ENCODE measurements at places on chromosomes 1 and 21.

DNA sequence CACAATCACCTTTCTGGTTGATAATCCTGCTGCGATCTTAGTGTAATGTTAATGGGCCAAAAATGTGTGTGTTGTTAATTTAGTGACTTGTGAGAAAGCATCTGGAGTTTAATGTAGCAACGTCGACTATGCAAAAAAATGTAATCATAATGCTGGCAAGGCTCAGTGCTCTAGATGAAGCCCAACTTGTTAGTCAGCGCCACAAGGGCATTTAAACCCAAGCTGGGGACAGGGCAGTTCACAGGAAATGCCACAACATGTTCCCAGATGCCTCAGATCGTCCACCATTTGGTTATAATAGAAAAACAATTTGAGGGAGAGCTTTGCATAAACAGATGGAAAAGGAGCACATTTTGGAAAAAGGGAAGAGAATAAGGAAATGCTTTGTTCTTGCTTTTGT, 585.4 kb upstream of the PLXNA2 start:
- DNase-seq = no peak

- DNase-seq = no peak
Observed at GRCh38 chr1:198933515-198934222, 294.8 kb downstream of the PTPRC start.

DNA sequence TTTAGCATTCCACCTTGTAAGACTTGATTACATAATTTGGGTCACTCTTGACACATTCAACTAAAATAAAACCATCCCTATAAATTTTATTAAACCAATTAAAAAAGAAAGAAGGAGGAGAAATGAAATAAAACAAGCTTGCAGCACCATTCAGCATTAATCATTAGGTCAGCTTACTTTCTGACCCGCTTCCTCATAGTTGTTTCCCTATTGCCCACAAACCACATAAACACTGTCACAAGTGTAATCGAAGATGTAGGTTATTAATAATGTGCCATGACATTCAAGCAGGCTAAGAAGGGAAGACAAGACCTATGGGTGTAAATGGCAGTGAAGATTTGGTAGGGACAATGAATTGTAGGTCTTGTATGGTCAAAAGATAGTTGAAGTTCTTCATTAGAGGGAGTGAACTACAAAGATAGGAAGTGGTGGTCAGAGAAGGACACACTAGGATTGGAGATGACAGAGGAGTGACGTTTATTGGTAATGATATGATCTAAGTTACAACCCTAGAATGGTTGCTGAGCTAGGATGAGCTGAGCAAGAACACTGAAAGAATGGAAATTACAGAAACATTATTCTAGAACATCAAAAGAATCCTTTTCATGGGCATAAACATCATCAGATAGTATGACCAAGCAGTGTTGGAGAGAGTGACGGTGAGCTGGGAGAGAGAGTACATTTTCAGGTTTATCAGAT, 231.5 kb downstream of the KCNT2 start:
- no peak for DNase-seq

DNA sequence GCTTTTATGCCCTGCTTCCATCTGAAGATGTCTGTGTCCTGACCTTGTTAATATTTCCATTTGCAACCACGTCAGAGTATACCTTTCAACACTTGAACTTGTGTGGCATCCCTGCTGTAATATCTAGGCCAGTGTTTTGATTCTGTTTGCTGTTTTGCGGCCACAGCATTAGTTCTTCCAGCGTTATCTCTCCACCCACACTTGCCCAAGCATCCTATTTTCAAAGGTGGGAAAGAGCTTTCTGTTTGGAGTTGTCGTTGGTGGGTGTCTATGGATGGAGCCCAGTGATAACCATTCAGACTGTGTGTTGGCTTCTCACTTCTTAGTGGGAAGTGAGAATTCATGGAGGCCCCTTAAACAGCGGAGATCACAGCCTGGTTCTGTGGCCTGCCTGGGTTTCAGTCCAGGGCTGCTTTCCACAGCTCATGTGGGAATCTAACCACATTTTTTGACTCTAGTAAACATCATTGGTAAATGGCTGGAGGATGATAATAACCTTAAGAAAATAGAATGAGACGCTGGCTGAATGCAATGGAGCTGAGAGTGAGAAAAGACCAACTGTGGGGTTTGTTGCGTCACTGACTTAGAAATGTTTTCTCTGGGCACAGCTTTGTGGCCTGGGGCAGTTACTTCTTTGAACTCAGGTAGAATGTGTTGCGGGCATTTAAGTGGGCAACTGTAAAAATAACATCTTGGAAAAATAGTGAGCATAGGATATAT, 7.6 kb downstream of the TENT5C start:
- DNase-seq = no peak

DNA sequence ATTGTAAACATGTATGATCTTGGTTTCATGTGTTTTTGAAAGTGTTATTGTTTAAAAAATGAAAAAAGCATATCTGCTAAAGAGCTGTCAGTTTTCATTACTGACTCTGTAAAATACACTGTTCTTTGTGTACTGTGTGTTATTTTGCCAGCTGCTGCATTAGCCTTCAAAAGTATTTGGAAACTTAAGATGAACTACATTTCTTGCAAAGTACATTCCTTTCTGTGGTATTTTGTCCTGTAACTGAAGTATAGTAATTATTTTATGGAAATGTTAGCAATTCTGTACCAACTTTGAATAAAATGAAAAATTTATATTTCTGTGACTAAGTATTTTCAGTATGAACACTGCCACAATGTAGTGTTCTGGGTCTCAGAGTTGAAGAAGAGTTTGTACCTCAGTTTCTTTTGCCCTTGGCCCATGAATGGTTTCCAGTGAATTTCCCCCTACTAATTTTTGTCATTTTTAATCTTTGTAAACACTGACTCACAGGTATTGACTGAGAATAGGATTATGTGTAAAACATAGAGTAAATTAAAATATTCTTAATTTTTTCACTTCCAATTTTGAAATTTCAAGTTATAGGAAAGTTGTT, 32.7 kb downstream of the MRPS6 start:
- DNase-seq = no peak

DNA sequence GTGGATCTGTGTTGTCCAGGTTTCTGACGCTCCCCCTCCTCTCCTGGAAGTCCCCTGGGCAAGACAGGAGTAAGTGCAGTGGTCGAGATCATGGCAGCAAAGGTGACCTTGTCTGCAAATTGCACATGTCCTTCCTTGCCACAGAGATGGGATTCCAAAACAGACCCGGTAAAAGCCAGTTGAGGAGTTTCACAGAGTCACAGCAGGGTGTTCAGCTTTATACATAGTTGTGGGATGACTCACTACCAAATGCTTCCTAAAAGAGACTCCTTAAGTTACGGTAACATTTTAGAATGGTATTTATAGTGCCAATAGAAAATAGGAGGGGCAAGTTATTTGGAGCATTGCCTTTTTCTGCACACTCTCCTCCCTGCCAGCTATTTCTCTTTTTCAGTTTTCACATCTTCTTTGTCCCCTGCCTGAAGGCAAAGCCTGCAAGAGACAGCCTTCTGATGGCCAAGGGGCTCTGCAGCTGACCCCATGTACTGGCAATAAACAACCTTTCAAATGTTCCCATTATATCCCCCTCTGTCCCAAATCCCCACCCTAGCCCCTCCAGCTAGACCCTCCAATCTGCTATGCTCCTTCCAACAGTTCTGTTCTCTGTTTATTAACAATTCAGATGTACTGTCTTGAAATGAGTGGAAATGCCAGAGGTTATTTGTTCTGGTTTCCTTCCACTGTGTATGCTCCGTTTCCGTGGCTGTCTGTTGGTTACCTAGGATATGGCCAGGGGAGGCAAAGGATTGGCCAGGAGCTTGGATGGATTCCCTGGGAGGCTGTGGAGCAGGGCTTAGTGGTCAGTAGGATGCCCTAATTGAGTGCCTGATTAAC, 115.0 kb downstream of the TGFB2 start:
- no peak for DNase-seq

DNA sequence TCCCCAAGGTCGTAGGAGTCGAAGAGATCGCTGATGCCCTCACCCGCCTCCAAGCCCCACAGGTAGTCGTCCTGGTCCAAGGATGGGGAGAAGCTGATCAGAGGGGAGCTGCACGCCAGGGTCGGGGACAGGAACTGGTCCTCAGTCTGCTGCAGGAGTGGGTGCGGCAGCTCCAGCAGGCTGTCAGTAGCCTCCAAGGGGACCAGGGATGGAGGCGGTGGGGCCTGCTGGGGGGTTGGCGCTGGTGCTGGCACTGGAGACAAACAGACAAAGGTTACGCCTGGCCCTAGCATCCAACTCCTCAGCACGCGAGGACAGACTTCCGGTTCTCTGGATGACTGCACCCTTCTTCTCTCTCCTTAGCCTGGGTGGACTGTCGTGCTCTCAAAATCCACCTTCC, 21.1 kb downstream of the E2F2 start:
- DNase-seq = no peak

- DNase-seq = no peak
Observed at GRCh38 chr1:162548170-162548569, 13.4 kb upstream of the UAP1 start.

- no peak for DNase-seq
Observed at GRCh38 chr1:231966983-231967382, 340.4 kb downstream of the DISC1 start.

DNA sequence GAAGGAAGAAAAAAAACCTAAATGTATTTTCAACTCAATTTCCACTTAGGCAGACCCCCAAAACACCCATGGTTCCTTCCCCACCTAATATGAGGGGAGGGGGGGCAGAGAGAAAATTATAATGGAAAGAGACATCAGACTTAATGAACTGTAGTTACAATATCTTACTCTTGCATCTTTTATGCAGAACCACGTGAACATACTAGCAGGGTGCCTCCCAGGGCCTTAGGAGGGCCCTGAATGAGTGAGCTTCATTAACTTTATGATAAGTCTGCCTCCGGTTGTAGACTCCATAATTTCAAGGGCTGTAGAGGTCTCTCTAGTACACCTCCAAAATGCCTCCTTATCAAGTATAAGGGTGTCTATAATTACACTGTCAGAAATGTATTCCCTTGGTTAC, 11.3 kb upstream of the KIRREL1 start:
- DNase-seq = no peak

- DNase-seq = no peak
Observed at GRCh38 chr21:45876381-45877170, 105.0 kb upstream of the COL6A1 start.

DNA sequence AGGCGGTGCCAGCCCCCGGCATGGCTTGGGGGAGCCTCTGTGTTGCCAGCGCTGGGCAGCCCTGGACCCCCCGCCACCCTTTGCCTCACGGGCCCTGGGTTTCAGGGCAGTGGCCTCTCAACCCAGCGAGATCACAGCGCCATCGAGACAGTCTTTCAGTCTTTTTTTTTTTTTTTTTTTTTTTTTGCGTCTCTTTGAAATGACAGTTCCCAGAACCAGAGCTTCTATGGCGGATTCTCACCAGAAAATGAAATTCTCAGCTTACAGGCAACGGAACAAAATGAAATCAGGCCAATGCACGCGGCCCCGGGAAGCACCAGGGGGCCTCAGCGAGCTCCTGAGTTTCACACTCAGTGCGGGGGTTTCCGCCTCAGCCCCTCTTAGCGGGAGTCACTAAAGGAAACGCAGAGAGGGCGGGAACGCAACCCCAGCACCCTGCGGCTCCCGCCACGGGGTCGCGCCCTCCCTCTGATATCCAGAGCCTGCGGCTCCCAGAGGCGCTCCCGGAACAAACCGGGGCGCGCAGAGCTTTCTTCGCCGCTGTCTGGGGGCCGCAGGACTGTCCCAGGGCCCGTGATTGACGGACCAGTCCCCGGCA, 8.0 kb upstream of the COL6A1 start:
- peak; percentile 48 for DNase-seq

- DNase-seq = peak; percentile 27
Observed at GRCh38 chr1:226738421-226738994, 574 bp downstream of the ITPKB start.

DNA sequence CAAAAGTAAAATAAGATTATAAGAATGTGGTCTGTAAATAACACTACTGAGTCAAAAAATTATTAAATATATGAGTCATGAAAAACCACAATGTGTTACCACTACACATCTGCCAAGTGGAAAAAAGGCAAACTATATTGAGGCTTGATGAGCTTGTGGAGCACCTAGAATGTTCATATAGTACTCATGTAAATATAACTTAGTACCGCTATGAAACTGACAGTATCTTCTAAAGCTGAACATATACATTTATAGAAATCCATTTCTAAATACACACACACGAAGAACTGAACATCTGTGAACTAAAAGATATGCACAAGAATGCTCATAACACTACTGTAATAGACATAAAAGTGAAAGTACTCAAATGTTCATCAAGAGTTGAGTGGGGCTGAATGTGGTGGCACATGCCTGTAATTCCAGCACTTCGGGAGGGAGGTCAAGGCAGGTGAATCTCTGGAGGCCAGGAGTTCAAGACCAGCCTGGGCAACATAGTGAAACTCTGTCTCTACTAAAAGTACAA, 18.5 kb upstream of the GBP3 start:
- DNase-seq = no peak

DNA sequence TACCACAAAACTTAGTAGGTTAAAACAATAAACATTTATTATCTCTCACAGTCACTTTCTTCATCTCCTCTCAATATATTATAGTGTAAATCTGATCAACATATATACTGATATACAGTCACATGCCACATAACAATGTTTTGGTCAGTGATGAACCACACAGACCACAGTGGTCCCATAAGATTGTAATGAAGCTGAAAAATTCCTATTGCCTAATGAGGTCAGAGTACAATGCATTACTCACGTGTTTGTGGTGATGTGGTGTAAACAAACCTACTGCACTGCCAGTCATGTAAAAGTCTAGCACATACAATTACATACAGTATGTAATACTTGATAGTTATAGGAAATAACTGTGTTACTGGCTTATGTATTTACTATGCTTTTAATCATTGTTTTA, 30.1 kb downstream of the OLFML3 start:
- DNase-seq = no peak

DNA sequence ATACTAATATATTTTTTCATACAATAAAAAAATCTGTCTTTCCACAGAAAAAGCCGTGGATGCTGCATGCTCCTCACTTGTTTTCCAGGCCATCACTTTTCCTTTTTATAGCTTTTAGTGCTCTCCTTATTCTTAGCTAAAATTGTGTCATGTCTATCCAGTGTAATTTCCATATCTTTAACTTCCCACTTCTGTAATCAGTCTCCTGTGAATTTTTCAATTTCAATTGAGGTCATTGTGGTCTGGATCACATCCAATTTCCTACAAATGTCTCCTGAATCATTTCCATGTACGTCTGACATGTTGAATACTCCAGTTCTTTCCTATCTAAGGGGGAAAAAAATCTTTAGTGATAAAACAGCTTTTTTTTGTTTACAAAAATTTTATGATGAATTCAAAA, 838.2 kb upstream of the B3GALT2 start:
- DNase-seq = no peak

DNA sequence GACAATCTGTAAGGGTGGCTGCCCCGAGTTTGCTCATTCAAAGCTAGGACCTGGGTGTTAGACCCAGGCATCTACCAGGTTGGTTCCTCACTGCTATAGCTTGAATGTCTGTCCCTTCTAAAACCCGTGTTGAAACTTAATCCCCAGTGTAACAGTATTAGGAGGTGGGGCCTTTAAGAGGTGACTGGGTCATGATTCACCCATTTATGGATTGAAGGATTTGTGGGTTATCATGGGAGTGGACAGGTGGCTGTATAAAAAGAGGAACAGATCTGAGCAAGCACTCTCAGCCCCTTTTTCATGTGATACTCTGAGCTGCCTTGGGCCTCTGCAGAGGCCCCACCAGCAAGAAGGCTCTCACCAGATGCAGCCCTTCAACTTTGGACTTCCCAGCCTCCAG, 29.4 kb downstream of the PSMG1 start:
- DNase-seq = no peak

GRCh38 chr21:21547368-21547953, 549.3 kb downstream of the NCAM2 start:
- no peak for DNase-seq

GRCh38 chr21:24204641-24205040, 1402.6 kb downstream of the MRPL39 start:
- no peak for DNase-seq

All from NCI-H1694 (cell line).